ENCODE measurements at places on chromosomes 6 and 20.

DNA sequence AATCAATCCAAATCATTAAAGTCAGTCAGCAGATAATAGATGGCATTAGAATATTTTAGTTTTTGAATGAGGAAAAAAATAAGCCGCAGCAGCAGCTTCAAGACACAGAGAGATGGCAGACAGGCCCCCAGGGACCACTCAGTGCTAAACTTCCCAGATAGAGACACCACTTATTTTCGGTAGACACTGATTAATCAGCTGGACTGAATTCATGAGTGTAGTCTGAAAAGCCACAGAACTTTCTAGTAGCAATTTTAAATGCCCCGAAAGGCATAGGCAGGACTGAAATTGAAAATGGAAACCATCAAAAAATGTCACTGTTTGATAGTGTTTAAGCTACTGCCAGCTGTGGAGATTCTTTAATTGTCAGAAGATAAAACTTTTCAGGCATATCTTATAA, 3.1 kb upstream of the CLDN20 start:
- DNase-seq: no peak

GRCh38 chr6:33808641-33809180, 4.9 kb upstream of the MLN start:
- no peak for DNase-seq

DNA sequence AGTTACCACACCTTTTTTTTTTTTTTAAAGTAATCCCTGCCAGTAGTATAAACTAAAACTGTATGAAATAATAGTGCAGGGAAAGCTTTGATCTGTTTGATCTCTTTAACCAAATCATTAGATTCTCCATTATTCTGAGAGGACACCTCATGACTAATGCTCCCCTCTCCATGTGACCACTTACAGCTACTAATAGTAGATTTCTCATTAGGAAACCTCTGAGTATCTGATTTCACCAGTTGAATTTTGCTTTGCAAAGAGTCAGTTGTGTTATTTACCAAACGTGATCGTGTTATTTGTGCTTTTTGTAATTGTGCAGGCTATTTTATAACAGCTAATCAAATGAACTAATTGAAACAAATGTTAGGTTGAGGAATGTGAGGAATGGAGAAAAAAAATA, 12.5 kb downstream of the CASP8AP2 start:
- DNase-seq: no peak

DNA sequence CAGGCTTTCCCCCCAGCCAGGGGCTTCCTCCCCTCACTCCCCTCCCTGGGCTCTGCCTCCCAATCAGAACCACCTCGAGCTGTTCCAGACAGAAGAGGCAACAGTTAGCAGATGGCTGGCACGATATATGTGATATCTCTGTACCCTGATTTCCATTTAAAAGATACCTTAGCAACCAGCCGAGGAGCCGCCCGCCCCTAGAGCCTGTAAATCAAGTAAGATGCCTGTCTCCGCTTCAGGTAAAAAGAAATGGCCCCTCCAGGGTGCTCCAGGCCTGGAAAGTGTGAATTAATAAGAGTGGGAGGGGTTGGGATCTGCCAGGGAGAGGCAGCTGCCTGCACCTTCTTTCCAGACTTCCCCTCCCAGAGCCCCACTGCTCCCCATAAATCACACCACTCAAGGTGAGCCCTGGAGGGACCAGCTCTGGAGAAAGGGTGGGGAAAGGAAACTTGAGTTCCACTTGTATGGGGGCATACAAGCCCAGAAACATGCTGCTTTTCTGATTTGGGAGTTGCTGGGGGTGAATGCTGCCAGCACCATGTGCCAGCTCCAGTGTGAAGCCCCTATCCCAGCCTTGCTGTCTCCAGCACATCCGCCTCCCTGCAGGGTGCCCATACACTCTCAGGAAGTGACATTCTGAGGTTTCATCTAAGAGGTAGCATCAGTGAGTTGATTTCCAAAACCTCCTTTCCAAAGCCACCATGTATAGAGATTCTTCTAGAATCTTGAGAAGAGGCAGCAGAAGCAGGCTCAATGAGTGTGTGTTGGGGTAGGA, 148.0 kb downstream of the LRFN2 start:
- no peak for DNase-seq

- no peak for DNase-seq
Observed at GRCh38 chr6:117028256-117028655, 151.2 kb downstream of the RFX6 start.

GRCh38 chr20:33693741-33694638, 7.8 kb upstream of the E2F1 start:
- DNase-seq: no peak

DNA sequence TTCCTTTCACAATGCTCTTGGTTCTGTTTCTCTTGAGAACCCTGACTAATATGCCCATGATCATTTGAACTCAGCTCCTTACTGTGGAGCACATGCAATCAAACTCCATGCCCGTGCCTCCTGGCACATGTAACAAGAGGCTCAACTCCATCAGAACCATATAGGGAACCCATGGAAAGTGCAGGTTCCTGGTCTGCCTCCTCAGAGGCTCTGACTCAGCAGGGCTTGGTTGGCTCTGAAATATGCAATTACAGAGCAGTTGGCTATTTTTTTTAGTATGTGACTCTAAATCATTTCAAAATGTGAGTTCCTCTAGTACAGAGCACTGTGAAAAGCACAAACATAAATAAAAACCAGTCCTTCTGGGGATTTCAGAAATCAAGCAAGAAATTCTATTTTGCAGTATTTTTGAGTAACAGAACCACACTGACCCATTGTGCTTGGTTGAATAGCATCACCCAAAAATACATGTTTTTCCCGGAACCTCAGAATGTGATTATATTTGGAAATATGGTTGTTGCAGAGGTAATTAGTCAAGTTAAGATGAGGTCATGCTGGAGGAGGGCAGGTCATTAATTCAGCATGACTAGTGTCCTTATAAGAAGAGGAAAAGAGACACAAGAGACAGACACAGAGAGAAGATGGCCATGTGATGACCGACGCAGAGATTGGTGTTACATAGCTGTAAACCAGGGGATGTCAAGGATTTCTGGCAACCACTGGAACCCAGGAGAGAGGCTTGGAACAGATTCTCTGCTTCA, 13.2 kb upstream of the MAP3K4 start:
- DNase-seq: no peak

DNA sequence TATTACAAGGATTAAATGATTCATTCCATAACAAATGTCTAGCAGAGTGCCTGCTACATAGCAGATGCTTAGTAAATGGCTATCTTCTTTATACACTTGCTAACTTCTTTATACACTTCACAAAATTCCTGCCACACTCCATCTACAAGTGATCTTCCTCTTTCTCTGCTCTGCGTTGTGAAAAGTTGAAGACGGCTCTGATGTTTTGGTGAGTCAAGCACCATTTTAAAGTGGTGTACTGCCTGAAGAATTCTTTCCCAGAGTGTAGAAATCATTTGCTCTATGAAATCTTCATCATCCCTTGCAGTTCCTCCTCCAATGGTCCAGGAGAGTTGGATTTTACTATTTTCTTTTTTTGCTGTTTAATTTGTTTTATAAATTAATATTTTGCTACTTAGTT, 74.9 kb downstream of the TNFAIP3 start:
- no peak for DNase-seq

DNA sequence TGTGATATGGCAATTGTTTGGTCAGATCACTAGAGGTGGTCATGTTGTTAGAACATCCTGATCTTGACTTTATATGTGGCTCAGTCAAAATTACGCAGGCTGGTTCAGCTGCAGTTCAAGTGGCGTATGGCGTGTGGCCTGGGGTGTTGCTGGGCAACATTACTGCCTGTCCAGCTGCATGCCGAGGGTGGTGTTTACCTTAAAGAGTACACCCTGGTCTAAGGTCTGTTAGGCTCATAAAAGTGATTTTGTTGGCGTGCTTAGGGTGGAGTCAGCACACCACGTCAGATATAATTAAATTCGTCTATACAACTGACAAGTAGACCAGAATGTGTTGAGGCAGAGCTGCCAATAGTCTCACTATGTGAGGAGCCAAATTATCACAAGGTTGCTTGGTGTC, 55.6 kb upstream of the NEDD9 start:
- no peak for DNase-seq

GRCh38 chr6:111761783-111762312, 111.4 kb downstream of the FYN start:
- no peak for DNase-seq

DNA sequence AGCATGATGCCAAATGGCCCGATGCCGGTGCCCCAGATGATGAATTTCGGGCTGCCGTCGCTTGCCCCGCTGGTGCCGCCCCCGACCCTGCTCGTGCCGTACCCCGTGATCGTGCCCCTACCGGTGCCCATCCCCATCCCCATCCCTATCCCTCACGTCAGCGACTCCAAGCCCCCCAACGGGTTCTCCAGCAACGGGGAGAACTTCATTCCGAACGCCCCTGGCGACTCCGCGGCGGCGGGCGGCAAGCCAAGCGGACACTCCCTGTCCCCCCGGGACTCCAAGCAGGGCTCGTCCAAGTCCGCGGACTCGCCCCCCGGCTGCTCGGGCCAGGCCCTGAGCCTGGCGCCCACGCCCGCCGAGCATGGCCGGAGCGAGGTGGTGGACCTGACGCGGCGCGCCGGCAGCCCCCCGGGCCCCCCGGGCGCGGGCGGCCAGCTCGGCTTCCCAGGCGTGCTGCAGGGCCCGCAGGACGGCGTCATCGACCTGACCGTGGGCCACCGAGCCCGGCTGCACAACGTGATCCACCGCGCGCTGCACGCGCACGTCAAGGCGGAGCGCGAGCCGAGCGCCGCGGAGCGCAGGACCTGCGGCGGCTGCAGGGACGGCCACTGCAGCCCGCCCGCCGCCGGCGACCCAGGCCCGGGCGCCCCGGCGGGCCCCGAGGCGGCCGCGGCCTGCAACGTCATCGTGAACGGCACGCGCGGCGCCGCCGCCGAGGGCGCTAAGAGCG, 144.6 kb downstream of the SOBP start:
- DNase-seq: no peak

DNA sequence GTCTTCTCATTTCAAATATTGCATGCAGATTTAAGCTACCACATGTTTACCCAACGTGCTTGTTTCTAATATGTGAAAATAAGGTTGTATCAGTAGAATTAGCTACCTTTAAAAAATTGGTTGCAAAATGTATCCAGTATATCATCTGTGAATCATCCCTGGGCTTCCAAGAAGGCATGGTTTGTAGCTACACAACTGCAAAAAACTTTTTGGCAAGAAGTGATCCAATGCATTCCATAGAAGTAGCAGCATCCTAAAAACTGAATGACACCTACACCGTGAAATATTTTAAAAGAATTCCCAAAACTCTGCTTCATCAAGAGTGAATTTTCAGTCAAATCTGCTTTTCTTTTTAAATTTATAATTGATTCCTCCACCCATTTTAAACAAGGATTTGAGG, 89.1 kb downstream of the AIG1 start:
- DNase-seq: no peak

- no peak for DNase-seq
Observed at GRCh38 chr6:151263967-151264366, 24.2 kb downstream of the AKAP12 start.

DNA sequence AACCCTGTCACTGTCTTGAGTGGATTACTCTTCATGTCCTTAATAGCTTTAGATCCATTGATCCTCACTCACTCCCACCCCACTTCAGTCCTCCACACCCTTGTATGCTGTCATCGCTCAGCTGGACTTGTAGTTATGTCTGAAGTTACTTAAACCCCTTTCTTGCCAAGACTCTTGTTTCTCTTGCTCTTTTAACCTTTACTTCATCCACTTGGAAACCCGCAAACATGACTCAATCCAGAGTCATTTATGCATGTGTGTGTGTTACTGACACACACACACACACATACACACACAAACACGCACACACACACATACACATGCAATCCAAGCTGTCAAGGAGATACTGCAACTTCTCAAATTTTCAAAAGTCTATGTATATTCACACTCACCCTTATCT, 341.8 kb downstream of the SYNE1 start:
- DNase-seq: no peak

- no peak for DNase-seq
Observed at GRCh38 chr6:100620085-100620840, 155.5 kb upstream of the SIM1 start.

- DNase-seq: no peak
Observed at GRCh38 chr6:282177-282866, 10.0 kb upstream of the DUSP22 start.

DNA sequence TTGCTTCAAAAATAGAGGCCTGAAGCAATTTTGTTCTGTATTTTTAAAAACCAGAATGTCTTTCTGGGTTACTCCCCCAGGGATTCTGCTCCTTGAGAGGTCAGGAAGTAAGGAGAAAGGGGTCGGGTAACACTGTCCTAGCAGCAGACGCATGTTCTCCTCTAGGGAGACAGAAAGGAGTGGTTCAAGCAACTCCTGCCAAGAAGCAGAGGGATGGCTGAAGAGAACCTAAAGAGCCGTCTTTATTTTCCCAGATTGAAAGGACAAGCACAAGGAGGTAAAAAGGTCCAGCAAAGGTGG, 58.0 kb upstream of the SLC4A11 start:
- no peak for DNase-seq

- DNase-seq: no peak
Observed at GRCh38 chr6:40295251-40295950, 291.8 kb downstream of the LRFN2 start.

DNA sequence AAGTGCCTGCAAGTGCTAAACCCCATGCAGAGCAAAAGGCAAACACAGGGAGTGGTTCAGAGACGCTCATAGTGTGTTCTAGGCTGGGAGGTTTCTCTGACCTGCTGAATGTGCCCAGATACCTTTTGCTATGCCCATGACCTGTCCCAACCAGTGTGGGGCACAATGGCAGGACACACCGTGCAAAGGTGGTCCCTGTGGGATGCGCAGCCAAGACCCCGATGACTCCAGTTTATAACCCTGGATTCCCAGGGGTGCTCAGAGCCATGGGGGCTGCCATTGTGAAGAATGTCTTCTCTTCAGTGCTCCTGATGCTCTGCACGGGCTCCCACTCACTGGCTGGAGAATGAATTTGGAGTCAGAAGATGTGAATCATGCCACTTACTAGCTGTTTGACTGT, 2.2 kb upstream of the NINL start:
- DNase-seq: no peak

GRCh38 chr6:23176471-23176870, 607.1 kb downstream of the HDGFL1 start:
- no peak for DNase-seq

- DNase-seq: no peak
Observed at GRCh38 chr20:32249030-32249738, 28.3 kb upstream of the KIF3B start.

GRCh38 chr20:58875541-58876134, 23.1 kb downstream of the GNAS start:
- DNase-seq: no peak

GRCh38 chr6:35428421-35429149, 23.6 kb upstream of the FANCE start:
- DNase-seq: no peak

DNA sequence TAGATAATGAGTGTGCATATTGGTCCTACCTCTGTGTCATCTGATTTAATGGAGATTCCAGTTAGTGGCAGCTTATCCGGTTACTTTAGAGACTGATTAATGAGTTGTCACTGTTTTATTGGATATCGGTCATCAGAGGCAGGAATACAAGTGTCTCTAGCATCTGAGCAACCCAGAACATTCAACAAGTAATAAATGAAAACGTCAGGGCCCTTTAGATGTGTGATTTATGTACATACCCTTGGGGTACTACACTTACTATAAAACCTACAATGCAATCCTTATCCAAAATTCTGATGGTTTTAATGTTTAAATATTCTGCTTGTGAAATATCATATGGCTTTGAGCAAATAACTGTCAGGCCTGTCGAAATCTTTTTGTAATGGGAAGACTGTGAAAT, 1117.9 kb upstream of the FLRT3 start:
- no peak for DNase-seq

- DNase-seq: no peak
Observed at GRCh38 chr20:37407573-37408002, 61.6 kb downstream of the SRC start.

- DNase-seq: no peak
Observed at GRCh38 chr6:156780102-156780641, 3.0 kb downstream of the ARID1B start.

All from D721Med (cell line).